ENCODE measurements at places on chromosomes 11 and 22. TPM values are rescaled to one million over a fixed set of nuclear protein-coding genes. Genes with fewer than 3 reads are reported as not detected.

DNA sequence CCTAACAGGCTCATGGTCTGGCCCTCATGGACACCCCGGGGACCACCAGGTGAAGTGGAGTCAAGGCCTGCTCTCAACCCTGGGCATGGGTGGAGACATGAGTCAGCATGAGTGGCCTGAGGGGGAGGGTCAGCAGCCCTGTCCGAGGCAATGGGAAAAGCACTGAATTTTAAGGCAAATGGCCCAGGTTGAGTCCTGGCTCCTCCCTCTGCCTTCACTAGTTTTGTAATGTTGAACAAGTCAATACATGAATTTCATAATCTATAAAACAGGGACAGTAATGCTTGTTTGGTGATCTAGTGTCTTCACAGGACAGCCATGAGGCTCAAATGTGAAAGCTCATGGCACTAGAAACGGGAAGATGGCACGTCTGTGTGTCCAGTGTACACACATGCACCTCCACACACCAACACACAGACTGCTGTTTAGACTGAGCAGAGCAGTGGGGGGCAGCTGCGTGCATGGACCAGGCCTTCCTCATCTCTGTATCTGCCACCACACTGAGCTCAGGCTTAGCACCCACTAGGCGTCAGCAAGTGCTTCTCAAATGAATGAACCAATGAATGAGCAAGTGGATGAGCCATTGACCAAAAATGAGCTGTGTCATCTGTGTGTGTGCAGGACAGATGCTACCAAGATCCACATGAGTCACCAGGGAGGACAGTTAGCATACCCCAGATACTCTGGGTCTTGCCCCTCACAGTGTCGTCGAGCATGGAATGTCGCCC is 63.4 kb downstream of the NRXN2 start:
- DNase-seq, result peak; percentile 98

- DNase-seq, result peak; percentile 96
Measured at GRCh38 chr11:129846508-129847335, 31.1 kb downstream of the TMEM45B start.

DNA sequence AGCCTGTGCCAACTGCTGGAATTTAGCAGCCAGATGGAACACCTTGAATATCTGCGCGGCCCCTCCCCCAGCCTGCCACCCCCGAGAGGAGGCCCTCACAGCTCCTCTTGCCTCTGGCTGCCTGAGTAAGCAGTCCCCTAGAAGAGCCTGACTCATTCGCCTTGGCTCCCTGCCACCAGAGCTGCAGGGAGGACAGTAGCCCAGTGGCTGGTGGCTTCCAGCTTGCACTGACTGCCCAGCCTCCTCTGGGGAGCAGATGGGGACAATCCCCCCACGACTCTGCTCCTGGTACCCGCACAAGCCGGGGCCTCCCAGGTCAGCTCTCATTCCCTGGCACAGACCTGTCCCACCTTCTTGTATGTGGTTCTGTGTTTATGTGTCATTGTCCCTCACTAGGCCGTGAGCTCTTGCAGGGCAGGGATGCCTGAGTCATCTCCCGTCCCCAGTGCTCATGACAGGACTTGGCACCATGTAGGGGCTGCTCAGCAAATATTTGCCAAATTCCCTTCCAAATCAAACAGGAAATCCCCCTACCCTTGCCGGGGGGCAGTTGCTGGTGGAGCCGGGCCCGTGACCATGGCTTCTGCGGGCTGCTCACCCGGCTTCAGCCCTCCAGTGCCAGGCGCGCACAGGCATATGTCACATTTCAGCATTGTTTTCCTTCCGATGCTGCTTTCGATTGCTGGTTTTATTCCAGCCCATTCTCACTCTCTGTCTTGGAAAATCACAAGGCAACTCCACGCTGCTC is 43.6 kb downstream of the CACNG2 start:
- peak; percentile 90 for DNase-seq

GRCh38 chr11:88448131-88448670 is 110.7 kb upstream of the CTSC start:
- no peak for DNase-seq

DNA sequence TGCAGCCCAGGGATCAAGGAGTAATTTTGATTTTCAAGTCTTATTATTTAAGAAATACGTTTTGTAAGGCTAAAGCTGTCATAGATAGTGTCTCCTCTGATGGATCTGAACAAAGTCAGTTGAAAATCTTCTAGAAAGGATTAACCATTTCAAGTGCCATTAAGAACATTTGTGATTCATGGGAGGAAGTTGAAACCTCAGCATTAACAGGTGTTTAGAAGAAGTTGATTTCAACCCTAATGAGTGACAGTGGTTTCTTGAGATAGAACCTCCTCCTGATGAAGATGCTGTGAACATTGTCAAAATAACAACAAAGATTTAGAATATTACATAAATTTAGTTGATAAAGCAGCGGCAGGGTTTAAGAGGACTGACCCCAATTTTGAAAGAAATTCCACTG is 61.7 kb downstream of the PRR5L start:
- no peak for DNase-seq

GRCh38 chr22:45602824-45603595 is 68.6 kb upstream of the ATXN10 start:
- peak; percentile 85 for DNase-seq

DNA sequence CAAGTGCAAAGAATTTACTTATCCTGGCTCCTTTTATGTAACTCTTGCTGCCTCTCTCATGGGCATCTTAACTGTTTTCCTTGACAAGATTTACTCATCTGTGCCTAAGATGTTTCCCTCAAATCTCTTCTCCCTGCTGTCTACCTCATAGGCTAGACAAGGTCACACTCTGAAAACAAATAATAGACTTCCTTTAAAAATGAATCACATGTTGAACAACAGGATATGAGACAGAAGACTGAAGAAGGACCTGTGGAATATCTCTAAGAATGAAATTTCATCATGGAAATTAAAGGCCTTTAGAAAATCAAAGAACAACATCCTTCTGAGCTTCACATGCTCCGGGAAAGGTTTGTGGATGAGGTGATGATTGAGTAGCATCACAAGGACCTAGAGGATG is 6.0 kb upstream of the SCGB2A2 start:
- no peak for DNase-seq

- no peak for DNase-seq
Measured at GRCh38 chr11:94656968-94657367, 89.8 kb downstream of the PIWIL4 start.

- no peak for DNase-seq
Measured at GRCh38 chr11:96309643-96310017, 33.4 kb downstream of the MAML2 start.

GRCh38 chr22:37048133-37048532 is 3.4 kb upstream of the KCTD17 start:
- peak; percentile 12 for DNase-seq

DNA sequence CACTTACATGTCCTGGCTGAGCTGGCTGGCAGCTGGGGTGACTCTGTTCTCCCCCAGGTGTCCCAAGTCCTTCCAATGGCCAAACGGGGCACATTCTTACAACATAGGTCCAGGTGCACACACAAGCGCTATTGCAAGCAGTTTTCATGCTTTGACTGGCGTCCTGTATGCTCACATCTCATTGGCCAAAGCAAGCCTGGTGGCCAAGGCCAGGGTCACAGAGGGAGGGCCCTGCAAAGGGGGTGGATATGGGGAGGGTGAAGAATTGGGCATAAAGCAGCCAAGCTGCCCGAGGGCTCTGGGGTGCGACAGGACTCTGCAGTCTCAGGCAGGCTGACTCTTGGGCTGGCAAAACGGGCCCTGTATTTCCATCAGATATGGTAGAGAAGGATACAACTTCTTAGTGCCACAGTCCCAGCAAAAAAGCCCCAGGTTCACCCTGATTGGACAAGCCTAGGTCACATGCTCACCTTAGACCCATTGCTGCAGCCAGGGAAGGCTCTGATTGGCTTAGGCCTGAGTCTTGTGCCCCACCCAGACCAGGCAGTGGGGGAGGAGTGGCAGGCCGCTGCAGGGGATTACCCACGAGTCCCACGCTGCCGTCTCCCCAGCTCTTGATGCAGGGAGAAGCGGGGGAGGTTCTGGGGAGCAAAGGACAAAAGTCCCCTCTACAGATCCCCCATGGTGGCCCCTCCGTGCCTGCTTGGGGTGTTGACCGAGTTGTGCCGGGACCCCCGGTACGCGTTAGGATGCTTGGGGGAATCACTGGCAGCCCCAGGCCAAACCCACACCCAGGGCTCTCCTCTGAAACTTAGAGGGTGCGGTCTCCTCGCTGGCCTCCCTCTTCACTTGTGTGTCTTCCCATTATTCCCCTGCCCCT is 110.8 kb downstream of the ARHGAP8 start:
- no peak for DNase-seq

- DNase-seq, result no peak
Measured at GRCh38 chr11:30351061-30351460, 28.2 kb downstream of the ARL14EP start.

The HBB gene
- not detected for total RNA-seq

The OR51B5 gene
- not detected for total RNA-seq

The UQCR10 gene
- 131 TPM for total RNA-seq

The MMP8 gene
- not detected for total RNA-seq

The DDTL gene
- total RNA-seq, result 0.46 TPM

The CAPN5 gene
- 31.5 TPM for total RNA-seq
